IPS-NIHi11 (cell line): ENCODE measurements at places on chromosomes 6 and 20.

DNA sequence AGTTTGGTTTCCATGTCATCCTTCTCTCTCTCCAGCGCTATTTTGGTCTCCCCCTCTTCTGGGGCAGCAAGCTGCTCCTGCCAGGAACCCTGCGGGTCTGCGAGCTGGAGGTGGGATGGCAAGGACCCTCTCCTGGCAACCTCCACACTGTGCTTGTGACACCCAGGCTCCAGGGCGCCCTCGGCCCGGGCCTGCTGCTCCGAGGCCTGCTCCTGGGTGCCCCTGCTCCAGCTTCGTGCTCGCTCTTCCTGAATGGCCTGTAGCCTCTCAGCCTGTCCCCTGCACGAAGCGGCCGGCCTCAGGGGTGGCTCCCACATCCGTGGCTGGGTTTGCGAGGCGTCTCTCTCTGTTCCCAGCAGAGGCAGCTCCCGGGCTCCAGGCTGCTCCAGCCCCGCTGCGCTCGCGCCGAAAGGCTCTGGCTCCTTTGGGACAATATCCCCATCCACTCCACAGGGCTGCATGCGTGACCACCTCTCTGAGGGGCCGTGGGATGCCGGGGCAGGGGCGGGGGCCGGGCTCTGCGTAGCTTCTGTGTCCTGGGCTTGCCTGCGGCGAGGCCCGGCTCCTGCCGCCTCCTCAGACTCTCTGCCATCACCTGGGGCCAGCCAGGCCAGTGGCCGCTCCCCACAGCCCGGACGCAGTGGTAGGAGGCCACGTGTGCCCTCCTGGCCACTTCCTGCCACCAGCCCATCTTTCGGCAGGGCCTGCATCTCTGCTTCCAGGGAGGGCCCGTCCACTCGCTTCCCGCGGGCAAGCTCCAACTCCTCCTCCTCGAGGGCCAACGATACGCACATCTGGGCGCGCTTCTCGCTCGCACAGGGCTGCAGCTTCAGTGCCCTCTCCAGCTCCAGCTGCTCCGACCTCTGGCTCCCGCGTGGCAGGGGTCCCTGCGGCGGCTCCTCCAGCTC, 68.9 kb downstream of the GINS1 start:
- no peak for DNase-seq

- no peak for DNase-seq
Measured at GRCh38 chr6:158160932-158161539, 7.0 kb downstream of the SERAC1 start.

GRCh38 chr6:38799529-38800184, 84.5 kb downstream of the DNAH8 start:
- DNase-seq = no peak

DNA sequence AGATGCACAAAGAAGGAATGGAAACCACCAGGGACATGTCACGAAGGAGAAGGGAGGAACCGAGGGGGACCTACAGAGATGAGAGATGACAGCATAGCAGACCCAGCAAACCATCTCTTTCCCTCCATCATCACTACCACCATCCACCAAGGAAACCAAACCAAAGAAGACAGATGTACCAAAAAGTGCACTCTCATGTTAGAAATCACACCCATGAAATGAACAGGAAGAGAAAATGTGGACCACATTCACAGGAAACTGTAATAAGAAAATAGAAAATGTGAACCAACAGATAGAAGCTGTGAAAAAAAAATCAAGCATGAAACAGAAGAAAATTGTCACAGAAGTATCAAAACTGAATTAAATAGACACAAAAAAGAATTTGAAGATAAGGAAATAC, 672.7 kb downstream of the QKI start:
- no peak for DNase-seq

DNA sequence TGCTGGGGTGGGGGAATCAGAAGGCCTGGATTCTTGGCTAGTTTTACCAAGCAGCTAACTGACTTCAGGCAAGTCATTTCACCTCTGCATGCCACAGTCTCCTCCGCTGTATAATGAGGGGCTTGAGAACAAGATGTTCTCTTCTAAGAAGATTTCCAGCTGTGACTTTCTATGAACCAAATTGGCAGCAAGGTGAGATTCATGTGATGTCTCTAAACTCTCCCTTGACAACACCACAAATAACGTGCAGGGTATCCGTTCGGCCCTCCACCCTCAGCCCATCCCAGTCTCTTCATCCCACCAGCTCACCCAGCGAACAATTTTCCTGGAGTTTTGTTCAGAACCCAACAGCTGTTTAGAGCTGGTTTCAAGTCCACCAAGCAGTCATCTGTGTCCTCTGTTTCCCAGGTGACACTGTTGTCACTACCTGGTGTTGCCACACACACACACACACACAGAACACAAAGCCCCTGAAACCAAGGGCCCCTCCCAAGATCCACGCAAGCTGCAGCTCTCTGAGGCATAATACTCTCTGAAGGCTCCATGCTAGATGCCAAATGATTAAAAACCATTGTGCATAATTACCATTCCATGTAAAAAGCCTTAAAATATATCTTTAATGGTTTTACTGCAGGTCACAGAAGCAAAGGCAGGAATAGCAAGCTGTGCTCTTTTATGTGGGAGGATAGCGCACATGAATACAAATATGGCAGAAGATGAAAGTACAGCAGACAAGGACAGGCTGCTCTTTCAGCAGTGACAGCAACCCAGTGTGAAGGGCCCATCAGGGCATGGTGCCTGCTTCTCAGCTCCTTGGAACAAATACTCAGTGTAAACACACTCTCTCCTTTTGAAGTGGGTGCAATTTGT, 48.2 kb downstream of the ARHGAP18 start:
- no peak for DNase-seq

GRCh38 chr20:38115205-38115604, 49.9 kb downstream of the TGM2 start:
- DNase-seq = no peak

DNA sequence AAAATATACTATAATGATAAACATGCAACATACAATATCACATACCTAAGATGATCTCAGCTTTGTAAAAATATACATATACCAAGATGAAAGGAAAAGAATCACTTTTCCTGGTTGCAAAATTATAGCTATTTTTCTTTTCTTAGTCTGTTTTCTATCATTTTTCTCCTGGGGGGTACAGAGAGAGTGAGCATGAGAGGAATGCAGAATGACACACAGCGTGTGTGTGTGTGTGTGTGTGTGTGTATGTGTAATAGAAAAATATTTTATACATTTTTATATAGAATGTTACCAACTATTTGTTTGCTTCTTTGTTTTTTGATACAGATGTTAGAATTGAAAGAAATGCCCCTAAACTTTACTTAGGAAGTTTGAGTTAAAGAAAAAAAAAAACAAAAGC, 64.3 kb downstream of the FAM83B start:
- no peak for DNase-seq

GRCh38 chr6:44649365-44650025, 262.0 kb downstream of the CDC5L start:
- no peak for DNase-seq

- DNase-seq = no peak
Measured at GRCh38 chr6:43887340-43887858, 117.4 kb downstream of the VEGFA start.

DNA sequence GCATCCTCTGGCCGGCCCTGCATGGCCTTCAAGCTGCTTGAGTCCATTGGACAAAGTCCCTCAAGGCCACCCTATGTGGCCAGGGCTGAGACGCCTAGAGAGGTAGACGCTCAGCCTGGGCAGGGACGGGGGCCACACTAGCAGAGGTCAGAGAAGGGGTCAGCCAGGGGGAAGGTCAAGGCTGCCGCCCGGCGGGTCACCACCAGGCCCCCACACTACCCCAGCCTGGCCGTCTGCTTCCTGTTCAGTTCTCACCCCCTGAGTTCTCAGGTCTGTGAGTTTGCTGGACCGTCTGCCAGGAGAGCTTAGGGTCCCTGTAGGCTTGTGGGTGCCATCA, 37.3 kb downstream of the NTSR1 start:
- no peak for DNase-seq

GRCh38 chr6:142881761-142882160, 63.2 kb downstream of the HIVEP2 start:
- no peak for DNase-seq

- DNase-seq = peak; percentile 94
Measured at GRCh38 chr6:5260661-5261544, at the start of the genes FARS2 and LYRM4. TSS of gene FARS2 (plus strand) at chr6:5261513. TSS of gene LYRM4 (minus strand) at chr6:5260950. CDS start at chr6:5260733, 217 bp downstream.

GRCh38 chr6:73264446-73264845, 1.4 kb upstream of the KHDC1 start:
- DNase-seq = no peak

- DNase-seq = no peak
Measured at GRCh38 chr6:17388365-17388764, 5.0 kb upstream of the CAP2 start.

DNA sequence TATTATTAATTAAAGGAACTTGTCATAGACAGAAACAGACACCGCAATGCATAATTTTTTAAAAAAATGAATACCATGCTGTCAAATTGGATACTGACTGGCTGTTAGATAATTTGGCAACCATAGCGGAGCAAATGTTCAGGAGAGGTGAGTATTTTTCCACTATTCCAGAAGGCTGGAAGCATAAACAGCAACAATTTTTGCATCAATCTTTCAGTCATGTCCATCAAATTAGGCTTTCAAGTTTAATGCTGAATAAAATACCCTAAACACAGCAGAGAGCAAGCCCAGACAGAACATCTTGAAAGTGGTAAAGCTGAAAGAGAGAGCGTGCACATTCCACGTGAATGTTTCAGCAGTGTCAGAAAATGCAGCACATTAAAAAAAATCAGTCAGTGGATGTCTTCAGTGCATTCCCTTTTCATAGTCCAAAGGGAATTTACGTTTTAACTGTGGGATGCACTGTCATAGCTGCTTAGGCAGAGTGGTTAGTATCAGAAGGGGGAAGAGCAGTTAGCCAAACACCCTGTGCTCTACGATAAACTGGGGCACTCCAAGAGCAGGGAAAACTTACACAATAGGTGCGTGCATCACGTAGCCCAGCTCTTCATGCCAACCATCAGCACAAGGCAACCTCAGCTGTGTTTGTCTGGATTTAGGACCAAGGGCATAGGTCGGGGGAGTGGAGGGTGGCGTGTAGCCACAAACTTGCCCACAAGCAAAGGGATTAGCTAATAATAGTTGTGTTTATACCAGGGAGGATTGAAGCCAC, 116.2 kb upstream of the STMND1 start:
- DNase-seq = no peak

DNA sequence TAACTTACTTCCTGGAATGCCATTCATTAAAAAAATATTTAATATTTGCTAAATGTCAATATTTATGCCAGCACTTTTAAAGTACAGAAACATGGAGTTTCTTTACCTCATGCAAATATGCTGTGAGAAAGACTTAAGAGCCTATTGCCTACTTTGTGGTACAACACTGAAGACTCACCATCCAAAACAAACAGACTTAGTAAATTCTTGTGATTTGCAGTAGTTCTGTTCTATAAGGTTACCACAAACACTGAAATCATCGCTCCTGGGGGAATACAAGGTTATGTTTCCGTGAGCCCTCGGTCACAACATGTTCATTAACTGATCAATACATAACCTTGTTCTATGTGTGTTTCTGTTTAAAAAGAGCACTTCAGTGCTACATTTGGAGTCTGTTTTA, 78.3 kb downstream of the ATG5 start:
- no peak for DNase-seq

DNA sequence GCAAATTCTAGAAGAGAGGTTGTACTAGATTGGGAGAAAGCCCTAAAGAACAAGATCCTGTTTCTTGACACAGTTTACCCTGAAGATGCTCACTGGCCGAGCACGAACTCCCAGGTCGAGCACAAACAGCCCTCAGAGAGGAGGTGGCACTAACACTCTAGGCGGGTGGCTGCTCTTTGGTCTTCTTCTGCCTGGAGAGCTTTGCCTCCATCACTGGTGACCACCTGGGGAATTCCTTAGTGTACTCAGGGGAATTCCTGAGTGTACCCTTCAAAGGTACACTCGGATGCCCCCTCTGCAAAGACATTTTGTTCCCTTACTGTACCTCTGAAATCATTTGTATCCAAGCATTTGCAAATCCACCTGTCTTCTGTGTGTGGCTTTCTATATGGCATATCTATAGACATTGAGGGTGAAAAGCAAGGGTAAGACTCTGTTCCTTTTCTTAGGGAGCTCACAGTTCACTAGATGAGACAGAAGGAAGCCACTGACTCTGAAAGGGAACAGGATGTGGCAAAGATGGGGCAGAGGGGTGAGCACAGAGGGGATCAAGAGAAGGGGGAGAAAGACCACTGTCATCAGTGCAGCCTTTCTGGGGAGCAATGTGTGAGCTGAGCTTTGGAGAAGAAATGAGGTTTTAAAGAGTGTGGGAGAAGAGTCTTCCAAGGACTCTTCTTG, 169.8 kb upstream of the PROKR2 start:
- DNase-seq = no peak

GRCh38 chr6:138242987-138243592, 24.8 kb upstream of the PBOV1 start:
- no peak for DNase-seq

GRCh38 chr20:52234302-52235045, 42.9 kb upstream of the ZFP64 start:
- DNase-seq = no peak

DNA sequence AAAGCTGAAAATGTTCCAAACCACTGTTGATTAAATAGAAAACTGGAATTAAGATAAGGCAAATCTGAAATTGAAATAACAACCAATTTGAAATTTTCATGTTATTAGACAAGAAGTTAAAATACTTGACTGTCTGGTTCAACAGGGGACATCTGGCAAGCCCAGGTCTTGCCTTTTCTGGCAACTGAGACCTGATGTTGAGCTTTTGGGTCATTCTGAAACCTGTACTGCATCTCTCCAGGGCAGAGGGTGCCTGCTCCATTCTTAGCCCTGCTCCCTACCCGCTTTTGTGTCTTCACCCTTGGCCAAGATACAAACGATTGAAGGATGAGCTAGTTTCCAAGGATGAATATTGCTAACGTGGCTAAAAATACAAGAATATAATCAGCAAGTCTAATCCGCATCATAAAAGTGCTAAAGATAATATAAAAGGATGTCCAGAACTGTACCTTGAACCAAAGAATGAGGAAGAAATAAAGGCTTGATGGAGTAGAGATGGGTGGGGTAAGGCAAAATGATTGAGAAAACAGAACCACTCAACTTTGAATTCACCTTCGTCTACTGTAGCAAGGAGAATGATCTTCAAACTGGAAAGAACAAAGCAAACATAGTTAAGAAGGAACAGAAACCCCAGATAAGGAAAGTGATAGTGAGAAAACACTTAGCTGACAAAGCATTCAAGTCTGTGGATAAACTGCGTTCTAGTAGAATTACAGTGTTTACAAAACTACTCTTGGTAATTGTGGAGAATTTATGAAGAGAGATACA, 109.8 kb upstream of the MAN1A1 start:
- DNase-seq = no peak

- no peak for DNase-seq
Measured at GRCh38 chr6:168939041-168939440, 314.6 kb downstream of the THBS2 start.

- DNase-seq = no peak
Measured at GRCh38 chr20:47971058-47971791, 185.9 kb upstream of the SULF2 start.

GRCh38 chr6:154285826-154286225, 70.8 kb downstream of the IPCEF1 start:
- no peak for DNase-seq

DNA sequence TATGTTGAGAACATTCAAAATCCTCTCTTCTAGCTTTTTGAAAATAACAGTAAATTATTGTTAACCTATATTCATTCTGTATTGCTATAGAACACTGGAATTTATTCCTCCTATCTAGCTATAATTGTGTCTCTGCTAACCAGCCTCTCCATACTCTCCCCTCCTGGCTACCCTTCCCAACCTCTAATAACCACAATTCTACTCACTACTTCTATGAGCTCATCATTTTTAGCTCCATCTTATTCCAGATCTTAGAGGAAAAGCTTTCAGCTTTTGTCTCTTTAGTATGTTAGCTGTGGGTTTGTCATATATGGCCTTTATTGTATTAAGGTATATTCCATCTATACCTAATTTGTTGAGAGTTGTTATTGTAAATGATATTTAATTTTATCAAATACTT, 108.8 kb downstream of the AIG1 start:
- DNase-seq = no peak
